ENCODE measurements at places on chromosomes 2 and 18. TPM values are rescaled to one million over a fixed set of nuclear protein-coding genes. Genes with fewer than 3 reads are reported as not detected.

ARHGEF33 gene
- total RNA-seq: 1.5 TPM

SCYGR4 gene
- total RNA-seq: not detected

IL1F10 gene
- total RNA-seq: not detected

DHRS9 gene
- not detected for total RNA-seq

CROCC2 gene
- not detected for total RNA-seq

UGT1A3 gene
- not detected for total RNA-seq

LIMS4 gene
- total RNA-seq: 10.0 TPM

METTL5 gene
- total RNA-seq: 50.2 TPM

BZW1 gene
- total RNA-seq: 303 TPM

NAT8 gene
- total RNA-seq: not detected

UPP2 gene
- total RNA-seq: not detected

TTC27 gene
- total RNA-seq: 29.7 TPM

All from uterine smooth muscle cell (primary cell).